ENCODE measurements at places on chromosomes 5 and 9.

- no peak for DNase-seq
Measured at GRCh38 chr9:91451431-91452270, 28.0 kb upstream of the NFIL3 start.

DNA sequence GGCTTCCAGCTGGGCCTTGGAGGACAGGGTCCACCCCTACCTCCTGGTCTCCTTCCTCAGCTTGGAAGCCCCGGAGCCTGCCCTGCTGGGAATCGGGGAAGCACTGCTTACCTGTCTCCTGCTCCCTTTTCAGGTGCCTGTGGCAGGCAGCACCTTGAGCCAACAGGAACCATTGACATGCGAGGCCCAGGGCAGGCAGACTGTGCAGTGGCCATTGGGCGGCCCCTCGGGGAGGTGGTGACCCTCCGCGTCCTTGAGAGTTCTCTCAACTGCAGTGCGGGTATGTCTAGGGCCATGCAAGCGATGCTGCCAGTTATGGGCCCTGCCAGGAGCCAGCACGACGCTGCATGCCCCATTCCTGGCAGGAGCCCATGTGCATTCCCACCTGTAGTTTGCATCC, 3.8 kb upstream of the CACFD1 start:
- DNase-seq: no peak

DNA sequence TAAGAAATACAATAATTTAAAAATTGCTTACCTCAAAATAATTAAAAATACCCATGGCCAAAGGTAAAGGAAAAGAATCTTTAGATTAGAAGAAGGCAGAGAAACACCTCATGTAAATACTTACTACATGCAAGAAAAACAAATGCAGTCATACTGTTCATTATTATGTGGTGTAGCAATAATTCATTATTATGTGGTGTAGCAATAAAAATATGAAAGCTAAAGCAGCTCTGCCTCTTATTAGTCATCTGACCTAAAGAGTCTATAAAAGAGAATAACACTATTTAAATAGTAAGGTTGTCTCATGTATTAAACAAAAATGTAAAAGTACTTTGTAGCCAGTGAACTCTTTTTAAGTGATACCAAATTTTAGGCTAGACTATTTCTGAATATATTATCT, 6.6 kb downstream of the DTWD2 start:
- no peak for DNase-seq

DNA sequence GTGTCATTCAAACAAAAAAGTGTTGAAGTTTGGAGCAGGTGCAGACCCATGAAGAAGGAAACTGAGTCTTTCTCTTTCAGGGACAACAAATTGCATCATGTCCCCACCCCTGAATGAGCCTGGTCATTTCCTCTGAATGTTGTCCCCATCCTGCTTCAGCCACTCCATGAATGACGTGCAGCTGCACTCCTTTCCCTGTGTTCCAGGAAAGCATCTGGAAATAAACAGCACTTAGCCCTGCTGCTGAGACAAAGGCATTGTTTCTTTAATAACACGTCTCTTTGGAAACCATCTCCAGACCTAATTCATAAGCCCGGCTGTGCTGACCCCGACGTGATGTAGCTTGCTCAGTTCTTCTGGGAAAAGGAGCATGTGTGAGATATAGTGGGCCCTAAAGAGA, 682.3 kb downstream of the BRINP1 start:
- DNase-seq: no peak

GRCh38 chr9:89825669-89826068, 220.9 kb downstream of the GADD45G start:
- no peak for DNase-seq

- no peak for DNase-seq
Measured at GRCh38 chr9:100190339-100190738, 91.3 kb downstream of the INVS start.

DNA sequence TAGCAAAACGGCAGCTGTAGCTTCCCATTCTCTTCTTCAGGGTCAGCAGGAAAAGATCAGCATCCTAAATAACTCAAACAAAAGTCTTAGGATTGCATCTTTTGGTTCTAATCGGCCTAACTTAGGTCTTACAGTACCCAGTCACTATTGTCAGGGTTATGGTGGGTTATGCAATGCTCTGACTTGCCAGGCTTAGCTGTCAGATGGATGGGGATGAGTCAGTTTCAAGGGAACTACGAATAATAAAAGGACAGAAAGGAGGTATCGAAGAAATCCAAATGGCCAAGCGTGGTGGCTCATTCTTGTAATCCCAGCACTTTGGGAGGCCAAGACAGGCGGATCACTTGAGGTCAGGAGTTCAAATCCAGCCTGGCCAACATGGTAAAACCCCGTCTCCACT, 46.5 kb downstream of the PPP1R2B start:
- peak; percentile 13 for DNase-seq

GRCh38 chr9:6931913-6932312, 174.1 kb downstream of the KDM4C start:
- DNase-seq: peak; percentile 80

- peak; percentile 61 for DNase-seq
Measured at GRCh38 chr5:72692231-72692637, 124.2 kb upstream of the TNPO1 start.

DNA sequence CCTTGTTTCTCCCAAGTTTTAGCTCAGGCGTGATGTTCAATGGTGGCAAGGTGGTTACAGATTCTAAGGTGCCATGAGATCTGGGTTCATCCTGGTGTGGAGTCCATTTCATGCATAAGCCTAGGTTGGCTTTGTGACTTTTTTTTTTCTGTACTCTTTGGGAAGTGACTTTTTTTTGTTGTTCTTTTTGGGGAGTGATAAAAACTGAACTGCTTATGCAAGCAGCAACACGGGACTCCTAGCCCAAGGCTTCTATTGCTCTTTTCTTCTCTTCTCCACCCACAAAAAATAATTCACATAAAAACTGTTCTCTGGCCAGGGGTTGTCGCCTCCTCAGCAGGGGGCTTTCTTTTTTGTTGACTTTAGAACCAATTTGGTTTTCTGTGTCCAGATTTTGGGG, 15.4 kb downstream of the STC2 start:
- DNase-seq: no peak

DNA sequence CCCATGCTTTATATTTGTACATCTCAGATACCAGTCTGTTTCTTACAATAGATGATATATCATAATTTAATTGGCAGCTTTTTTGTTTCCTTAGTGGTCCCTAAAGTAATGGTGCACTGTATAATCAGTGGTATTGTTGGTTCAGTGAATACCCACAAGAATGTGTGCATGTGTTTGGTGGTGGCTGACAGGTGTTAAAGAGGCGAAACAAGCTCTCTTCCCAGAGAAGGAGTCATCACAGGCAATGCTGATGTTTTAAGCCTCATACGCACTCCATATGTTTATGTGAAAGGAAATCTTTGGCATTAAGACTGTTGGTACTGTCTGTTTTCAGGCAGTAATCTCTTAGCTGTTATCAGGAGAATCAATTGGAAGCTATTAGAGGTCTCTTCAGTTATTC, 49.2 kb upstream of the KIAA1958 start:
- DNase-seq: no peak

- no peak for DNase-seq
Measured at GRCh38 chr9:98108531-98109031, 10.4 kb downstream of the TRIM14 start.

DNA sequence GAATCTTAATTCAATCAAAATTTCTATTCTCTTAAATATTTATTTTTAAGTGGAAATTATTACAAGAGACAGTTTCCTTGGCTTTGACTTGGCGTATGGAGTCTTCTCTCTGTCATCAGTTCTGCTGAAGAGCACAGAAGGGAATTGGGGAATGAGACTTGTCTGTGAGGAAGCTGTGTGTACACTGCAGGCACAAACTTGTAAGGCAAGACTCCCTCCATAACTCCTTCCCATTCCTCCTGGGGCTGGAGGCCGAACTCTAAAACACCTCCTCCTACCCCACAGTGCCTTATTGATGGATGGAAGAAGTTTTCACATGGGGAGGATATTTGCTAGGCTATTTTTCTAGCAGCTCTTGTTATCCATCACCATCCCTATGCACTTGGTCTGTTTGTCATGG, 187.4 kb upstream of the ELL2 start:
- DNase-seq: no peak

- DNase-seq: no peak
Measured at GRCh38 chr5:129960831-129961230, 56.6 kb downstream of the CHSY3 start.

DNA sequence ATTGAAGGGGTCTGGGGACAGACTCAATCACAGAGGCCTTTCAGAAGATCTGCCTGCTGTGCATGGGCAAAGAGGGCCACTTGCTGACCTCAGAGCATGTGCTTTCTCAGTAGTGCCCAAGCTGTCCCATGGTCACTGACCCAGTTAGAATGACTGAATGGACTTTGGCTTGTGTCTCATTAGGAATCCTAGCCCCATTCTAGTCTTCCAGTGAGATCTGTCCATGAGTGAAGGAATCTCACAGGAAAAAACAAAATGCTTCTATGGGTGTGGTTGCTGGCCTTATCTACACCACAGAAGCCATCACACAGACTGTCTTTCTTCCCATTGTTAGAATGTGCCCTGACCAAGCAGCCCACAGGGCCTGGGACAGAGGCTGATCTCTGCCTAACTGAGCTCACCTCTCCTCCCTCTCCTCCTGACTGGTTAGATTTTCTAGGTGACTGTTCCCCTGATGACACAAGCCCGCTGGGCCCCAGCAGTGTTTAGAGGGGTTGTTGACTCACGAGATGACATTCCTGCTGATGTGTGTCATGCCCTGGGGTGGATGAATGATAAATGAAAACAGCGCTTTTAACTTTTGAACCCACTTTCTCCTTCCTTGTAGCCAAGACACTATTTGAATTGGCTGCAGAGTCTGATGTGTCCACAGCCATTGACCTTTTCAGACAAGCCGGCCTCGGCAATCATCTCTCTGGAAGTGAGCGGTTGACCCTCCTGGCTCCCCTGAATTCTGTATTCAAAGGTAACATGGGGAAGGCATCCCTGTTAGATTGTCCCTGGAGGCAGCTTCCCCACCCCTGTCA, 24.8 kb downstream of the TGFBI start:
- peak; percentile 91 for DNase-seq

- no peak for DNase-seq
Measured at GRCh38 chr9:136700304-136700703, 12.1 kb upstream of the DIPK1B start.

- DNase-seq: no peak
Measured at GRCh38 chr9:134419000-134419683, 92.9 kb downstream of the RXRA start.

DNA sequence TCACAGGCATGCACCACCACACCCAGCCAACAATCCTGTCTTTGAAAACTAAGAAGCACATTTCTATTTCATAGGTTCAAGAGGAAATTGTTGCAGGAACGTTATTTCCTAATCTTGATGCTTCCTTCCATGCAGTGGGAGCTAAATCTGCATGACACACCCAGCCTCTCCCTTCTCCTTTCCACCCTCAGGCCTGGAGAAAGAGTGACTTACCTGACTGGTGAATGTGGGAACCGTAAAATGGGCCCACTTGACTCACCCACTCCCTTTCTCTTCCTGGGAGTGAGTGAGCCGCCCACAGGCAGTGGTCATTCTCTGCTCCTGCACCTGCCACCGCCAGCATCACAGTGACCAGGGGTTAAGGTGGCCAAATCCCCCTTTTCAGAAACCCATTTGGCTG, 78.2 kb downstream of the C9orf50 start:
- no peak for DNase-seq

DNA sequence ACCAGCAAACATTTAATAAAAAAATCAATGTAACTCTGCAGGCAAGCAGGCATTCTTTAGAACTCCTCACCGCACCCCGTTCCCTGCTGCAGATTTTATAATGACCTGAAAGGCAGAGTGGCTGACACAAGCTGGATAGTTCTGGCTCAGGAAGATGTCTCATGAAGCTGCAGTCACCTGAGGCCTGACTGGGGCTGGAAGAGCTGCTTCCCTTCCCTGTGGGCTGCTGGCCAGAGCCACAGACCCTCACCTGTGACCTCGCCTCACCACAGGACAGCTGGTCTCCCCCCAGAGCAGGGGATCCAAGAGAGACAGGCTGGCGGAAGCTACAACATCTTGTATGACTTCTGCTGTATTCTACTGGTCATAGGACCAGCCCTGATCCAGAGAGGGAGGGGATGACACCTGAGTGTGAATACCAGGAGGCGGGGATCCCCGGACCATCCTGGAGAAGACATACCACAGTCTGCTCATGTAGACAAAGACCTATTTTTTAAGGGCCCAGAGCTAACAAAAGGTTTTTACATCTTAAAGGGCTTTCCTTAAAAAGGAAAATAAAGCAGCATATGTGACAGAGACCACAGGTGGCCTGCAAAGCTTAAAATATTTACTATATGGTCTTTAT, 43.9 kb downstream of the RAPGEF1 start:
- no peak for DNase-seq

- peak; percentile 7 for DNase-seq
Measured at GRCh38 chr9:93633492-93634221, 57.3 kb downstream of the PHF2 start.

GRCh38 chr9:94169968-94170367, 85.7 kb downstream of the PTPDC1 start:
- no peak for DNase-seq

DNA sequence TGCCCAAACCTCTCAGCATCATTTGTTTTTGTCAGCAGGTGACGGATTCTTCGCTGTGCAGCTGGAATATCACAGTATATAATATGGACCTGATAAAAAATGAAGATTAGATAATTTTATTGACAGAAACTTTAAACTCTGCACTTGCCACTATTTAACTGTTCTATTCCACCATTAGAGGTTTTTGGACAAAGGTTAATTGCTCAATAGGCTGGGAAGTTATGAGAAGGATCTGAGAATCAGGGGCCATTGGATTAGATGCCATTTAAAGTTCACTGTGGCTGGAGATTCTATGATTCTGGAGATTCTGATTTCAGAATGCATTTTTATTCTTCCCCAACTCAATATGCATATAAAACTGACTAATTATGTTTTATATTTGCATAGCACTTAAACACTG, 59.8 kb upstream of the ANXA1 start:
- no peak for DNase-seq

GRCh38 chr9:129009584-129010141, 18.5 kb downstream of the SH3GLB2 start:
- no peak for DNase-seq

- DNase-seq: no peak
Measured at GRCh38 chr5:119339965-119340364, 15.9 kb upstream of the TNFAIP8 start.

DNA sequence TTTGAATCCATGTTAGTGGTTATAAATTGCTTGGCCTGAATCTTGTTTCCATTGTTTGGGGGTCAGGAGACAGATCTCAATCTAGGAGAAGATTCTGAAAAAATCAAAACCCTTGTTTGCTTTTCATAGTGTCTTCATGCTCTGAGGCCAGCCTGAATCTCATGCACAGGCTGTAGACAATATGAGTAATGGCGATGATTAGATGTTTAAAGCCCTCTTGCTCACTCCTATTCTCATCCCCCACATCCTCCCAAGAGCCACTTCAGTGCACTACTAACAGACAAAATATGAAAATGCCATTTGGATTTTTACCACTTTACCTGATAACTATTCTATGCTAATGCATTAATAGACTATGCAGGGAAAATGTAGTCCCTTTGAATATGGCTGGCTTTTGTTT, 129.4 kb downstream of the NUDT12 start:
- DNase-seq: peak; percentile 45

- peak; percentile 24 for DNase-seq
Measured at GRCh38 chr5:56512313-56512996, 279.3 kb upstream of the ANKRD55 start.
